Foreskin fibroblast (primary cell): ENCODE measurements at places on chromosomes 6 and 20.
A peak's percentile ranks its signal among the peaks of the same experiment; 100 is the strongest.

DNA sequence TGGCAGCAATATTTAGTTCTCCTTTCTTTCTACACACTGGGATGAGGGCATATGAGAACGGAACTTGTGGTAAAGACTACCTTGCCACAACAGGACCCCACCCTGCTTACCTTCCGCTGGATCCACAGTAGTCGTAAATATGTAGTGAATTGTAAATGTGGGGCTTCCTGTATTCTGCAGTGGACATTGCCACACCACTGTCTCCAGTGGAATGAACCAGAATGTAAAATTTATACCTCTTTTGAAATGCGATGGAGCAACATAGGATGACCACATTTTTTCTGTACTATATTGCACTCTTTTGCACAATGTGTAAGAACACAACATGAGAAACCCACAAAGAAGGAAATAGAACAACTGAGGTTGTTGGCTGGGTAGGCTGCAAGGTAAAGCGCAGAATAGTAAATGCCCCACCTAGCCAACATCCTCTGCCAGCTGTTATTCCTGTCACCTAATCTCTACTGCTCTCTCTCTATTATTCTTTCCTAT lies 16.1 kb upstream of the RIPOR2 start:
- no peak for DNase-seq

- DNase-seq, result peak; percentile 95
These were observed 6.5 kb upstream of the TMEM14A start for GRCh38 chr6:52664186-52664990.

GRCh38 chr6:105746509-105746908 lies 339.6 kb upstream of the PRDM1 start:
- no peak for DNase-seq

GRCh38 chr20:58569241-58570125 lies 54.3 kb upstream of the APCDD1L start:
- no peak for DNase-seq

DNA sequence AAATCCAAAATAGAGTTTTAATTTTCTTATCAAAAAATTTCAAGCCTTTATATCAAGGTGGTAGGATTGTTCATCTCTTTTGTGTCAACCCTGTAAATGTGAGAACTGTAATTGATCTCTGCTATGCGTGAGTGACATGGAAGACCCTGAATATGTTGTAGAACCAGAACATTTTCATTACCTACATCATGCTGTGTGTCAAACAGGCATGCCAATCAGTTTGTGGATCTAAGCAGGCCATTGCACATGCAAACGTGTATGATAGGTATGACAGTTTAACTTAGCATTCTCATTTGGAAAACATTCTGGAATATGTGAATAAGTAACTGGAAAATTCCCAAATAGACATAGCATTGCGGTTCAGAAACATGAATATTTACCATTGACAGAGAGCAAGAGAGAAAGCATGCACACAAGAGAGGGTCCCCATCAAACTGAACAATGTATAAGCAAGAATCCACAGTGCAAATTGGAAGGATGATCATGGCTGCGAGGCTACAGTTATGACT lies 641.6 kb upstream of the AGPAT4 start:
- no peak for DNase-seq

DNA sequence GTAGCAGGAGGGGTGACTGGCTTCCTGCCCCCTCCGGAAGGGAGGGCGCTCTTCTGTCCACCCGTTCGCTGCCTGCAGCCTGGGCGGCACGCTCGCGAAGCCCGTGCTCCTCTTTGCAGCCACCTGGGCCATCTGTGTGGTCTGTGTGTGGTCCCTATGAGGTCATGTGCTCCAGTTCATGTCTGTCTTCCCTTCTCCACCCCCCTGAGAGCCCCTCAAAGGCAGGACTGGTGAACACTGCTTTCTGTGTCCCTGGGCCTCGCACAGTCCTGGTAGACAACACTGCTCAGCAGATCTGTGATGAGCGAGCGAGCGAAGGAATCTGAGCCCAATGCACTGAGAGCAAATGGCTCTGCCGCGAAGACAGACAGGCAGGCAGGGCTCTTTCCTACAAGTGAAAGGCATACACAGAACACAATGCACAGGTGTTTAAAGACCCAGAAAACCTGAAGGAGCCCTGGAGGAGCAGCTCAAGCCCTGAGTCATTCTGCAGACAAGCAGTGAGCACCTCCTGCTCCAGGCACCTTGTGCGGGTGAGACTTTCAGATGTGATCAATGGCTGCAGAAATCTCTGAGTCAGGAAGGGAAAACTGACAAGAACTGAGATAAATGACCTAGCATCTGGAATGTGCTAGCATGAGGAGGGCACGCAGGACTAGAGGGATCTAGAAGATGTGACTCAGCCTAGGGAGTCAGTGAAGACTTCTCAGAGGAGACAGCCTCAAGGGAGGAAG lies 27.1 kb downstream of the PPP1R3G start:
- DNase-seq, result peak; percentile 73

- peak; percentile 69 for DNase-seq
These were observed 143.0 kb downstream of the SAMD5 start for GRCh38 chr6:147651249-147652063.

DNA sequence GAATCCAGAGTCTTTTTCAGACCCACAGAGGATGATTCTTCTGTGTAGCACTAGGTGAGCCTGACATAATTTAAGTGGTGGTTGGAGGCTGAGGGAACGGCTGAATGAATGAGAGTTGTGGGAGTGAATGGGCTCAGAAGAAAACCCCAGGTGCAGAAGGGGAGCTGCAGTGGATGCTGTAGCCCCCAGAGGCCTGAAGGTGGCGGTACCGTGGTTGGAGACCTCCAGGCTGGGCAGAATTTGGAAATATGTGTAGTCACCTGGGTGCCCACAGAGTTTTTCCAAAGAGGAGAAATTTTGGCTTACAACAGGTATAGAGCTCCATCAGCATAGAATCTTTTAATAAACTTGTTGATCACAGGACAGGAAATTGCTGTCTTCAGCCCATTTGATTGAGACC lies 6.5 kb upstream of the RAET1G start:
- DNase-seq, result no peak

GRCh38 chr20:49398401-49399144 lies 83.9 kb downstream of the KCNB1 start:
- no peak for DNase-seq

- no peak for DNase-seq
These were observed 23.3 kb downstream of the ATXN1 start for GRCh38 chr6:16737925-16738324.

DNA sequence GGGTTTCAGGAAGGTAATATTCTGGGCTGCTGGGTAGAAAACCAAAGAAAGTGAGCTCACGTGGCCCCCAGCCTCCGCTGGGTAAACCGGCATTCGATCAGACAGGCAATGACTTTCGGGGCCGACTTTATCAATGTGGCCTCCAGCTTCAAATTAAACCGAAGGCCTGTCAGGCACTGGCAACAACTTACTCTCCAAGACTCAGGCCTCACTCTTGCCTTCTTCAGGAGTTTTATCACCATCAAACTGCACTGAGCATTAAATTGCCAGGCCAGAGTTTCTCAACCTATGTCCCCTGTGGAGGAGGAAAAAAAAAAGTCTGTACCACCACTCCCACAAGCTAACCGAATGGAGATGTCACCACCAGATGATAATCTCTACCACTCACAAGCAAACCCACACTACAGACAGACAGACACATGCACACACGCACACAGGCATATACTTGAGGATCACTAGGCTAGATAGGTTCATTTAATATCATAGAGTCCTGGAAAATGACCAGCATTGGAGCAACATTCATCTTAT lies 1.1 kb upstream of the MBOAT1 start:
- DNase-seq, result no peak

DNA sequence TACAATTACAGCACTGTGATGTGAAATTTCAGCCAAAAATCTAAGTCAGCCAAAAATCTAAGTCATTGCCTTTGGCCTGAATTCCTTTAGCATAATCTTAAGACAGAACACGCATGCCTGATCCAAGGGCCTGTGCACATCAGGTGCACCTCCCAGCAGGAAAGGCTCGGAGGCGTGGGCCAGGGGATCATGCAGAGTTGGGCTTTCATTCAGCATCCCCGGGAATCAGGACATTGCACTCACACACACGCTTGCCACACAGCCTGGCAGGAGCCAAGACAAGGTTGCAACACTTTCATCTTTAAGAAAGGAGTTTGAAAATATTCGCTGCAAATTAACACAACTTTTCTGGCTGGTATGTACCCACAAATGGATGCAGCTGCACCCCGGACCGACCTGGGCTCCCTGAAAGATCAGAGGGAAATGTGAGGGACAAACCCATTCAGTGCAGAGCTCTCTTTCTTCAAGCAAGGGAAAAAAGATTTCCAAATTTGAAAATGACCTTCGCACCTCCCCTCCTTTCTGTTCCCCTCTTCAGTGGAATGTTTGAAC lies 48.8 kb downstream of the ERMARD start:
- no peak for DNase-seq

GRCh38 chr6:142784344-142784743 lies 160.6 kb downstream of the HIVEP2 start:
- DNase-seq, result no peak

DNA sequence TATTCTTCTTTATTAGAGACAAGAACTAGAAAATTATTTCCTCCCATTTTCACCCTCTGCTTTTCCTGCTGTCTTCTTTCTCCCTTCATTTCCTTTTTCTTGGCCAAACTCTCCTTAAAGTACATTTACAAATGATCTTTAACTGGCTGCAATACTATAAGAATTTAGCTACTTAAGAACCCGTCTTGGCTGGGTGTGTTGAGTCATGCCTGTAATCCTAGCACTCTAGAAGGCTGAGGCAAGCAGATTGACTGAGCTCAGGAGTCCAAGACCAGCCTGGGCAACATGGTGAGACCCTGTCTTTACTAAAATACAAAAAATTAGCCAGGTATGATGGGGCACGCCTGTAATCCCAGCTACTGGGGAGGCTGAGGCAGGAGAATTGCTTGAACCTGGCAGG lies 39.3 kb upstream of the SRPK1 start:
- DNase-seq, result peak; percentile 50

DNA sequence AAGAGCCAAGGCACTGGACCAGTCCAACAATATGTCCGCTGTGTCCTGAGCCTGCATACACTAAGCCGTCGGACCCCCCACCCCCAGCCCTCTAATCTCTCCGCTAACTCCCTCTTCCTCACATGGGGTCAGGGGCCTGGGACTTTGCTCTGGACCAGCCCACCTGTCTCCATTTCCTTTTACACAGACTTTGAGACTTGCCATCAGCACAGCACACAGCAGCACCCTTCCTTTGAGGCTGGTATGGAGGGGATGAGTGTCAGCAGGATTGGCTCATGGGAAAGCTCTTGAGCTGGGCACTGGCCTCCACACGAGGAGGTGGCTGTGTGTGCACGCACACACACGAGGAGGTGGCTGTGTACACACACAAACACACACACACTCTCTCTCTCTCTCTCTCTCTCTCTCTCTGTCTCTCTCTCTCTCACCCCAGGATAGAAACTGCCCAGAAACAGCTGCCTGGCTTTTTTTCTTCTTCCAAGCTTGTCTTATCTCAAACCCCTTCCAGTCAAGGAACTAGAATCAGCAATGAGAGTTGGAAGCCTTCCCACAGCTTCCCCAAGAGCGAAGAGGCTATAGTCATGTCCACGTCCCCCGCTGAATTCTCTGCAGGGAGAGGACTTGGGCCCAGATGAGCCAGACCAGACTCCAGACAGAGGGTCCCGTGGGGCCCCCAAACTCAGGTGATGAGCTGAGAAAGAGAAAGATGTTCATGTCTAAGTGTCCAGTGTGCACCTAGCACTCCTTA lies 18.6 kb downstream of the SLC9A8 start:
- no peak for DNase-seq

DNA sequence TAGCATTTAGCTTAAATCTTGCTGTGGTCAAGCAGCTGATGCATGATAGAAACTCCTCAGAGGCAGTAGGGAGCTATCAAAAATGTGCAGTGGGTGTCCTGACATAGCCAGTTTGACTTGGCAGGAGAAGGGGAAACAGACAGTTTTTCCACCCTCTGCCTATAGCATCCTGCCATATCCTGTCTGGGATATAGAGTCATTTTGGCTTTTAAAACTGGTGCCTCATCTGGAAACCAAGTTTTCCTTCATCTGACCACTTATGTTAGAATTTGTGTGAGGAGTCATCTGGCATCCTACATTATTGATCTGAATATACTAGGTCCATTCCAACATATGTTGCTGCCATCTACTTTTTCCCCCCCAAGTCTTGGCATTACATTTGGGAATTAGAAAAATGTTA lies 284.1 kb downstream of the CD109 start:
- no peak for DNase-seq

DNA sequence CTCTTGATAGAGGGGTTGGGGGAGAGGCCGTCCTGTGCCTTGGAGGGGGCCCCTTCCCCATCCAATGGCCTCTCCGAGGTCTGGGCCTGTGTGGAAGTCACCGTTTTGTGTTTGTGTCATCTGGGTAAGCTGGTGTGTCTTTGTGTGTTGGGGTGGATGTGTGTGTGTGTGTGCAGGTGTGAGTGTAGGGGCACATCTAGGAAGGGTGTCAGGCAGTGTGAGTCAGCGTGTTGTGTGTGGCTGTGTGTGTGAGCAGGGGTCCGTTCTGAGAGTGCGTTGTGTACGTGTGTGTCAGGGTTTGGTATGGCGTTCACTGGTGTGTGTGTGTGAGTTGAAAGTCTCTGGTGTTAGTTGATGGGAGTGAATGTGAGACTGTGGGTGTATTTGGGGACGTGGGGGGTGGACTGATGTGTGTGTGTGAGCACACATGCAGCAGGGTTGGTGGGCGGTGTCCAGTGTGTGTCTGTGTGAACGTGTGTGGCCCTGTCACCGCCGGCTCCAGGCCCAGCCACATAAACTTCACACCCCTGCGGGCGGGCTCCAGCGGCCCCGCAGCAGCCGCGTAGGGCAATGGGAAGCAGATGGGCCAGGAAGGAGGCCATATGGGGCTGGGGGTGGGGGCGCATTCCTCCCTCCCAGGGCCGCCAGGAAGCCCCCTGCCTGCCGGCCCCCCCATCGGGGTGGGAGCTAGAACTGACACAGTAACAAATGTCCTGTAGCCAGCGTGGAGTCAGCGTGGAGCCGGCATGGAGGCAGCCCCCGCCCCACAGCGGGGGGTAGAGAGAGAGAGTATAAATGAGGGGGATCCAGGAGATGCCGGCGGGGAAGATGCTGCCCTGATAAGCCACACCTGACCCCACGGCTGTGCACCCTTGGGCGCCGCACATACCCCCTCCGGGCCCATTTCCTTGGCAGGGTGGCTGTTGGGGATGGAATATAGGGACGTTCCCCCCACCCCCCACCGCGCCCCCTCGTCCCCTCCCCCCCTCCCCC lies 32.1 kb downstream of the SNAI1 start:
- peak; percentile 37 for DNase-seq
